Astrocyte (in vitro differentiated cells and primary cell): ENCODE measurements at places on chromosomes 2 and 18.

GRCh38 chr2:33728106-33728505 lies 129.0 kb upstream of the FAM98A start:
- no peak for DNase-seq

- DNase-seq, result no peak
These were observed 9.0 kb upstream of the KCNG2 start for GRCh38 chr18:79788734-79789085.

- peak; percentile 56 for DNase-seq
These were observed 31.2 kb downstream of the MARCHF4 start for GRCh38 chr2:216341121-216341520.

GRCh38 chr18:47215554-47216138 lies 35.8 kb downstream of the SKOR2 start:
- DNase-seq, result peak; percentile 41

GRCh38 chr18:2932247-2933181 lies 80.4 kb downstream of the LPIN2 start:
- DNase-seq, result peak; percentile 34
